NCI-H510A (cell line): ENCODE measurements at places on chromosomes 12 and 14.

DNA sequence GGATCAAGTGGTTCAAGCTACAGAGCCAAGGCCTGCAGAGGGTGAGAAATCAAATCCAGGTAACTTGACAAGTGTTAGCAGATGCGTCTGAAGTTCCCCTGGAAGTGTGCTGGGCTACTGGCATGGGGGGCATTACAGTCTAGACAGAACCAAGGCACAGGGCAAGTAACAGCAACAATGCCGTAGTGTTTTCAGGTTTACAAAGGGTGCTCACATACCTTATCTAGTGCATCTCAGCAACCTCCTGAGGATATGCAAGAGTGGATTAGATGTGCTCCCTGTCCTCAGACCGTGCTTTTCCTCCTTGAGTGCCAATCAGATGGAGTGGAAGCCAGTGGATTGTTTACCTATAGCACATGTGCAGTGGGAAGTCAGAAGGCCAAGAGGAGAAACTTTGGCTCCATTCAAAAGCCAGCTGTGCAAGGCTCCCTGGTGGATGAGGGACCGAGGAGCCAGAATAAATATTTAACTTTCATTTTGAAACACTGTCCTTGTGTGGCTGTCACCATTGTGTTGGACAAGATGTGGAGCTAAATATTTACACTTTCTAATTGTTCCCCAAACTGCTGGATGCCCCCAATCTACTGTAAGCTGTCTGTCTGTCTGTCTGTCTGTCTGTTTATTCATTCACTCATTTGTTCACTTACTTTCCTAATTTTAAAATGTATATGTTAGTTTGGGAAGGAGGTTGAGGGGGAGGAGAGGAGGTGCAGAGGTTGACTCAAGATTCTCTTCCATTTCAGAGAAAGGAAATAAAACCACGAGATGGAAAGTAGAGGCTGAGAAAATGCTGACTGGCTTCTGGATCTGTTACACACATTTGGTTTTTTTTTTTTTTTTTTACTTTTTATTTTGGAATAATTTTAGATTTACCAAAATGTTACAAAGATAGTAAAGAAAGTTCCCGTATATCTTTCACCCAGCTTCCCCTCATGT is 184.0 kb upstream of the PARP11 start:
- DNase-seq: no peak

DNA sequence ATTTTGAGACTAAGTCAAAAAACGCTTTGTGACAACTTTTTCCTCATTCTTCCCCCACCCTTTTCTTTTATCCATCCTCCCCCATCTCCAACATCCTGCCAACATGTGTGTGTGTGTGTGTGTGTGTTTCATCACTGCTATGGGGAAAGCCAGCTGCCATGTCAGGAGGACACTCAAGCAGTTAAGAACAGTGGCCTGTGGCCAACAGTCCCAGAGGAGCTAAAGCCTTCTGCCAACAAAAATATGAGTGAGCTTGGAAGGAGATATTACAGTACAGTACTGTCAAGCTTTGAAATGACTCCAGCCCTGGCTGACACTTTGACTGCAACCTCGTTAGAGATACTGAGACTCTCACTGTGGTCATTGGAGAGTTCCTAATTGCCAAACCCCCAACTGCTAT is 5.0 kb upstream of the CSRP2 start:
- DNase-seq: no peak

DNA sequence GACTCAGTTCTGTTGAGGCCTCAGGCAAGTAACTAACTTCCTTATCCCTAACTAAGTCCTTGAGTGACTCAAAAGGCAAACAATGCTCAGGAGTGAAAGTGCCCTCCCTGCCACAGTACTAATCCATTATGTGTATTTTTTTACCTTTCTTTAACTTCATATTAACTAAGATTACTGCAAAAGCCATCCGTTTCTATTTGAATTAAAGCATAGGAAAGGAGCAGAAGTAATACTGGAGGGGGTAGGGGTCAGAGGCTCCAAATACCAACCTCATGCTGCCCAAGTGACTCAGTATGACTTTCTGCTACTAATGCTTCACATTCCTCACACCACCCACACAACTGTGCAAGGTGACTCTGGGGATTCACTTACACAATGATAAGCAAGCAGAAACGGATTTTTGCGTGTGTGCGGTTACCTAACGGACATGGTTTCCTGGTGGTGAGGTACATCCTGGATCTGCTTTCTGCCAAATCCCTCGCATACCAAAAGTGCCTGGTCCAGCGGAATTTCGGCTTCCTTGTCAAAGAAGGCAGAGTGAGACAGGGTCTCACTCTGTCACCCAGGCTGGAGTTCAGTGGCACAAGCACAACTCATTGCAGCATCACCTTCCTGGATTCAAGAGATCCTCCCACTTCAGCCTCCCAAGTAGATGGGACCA is 25.1 kb downstream of the MOK start:
- DNase-seq: no peak

DNA sequence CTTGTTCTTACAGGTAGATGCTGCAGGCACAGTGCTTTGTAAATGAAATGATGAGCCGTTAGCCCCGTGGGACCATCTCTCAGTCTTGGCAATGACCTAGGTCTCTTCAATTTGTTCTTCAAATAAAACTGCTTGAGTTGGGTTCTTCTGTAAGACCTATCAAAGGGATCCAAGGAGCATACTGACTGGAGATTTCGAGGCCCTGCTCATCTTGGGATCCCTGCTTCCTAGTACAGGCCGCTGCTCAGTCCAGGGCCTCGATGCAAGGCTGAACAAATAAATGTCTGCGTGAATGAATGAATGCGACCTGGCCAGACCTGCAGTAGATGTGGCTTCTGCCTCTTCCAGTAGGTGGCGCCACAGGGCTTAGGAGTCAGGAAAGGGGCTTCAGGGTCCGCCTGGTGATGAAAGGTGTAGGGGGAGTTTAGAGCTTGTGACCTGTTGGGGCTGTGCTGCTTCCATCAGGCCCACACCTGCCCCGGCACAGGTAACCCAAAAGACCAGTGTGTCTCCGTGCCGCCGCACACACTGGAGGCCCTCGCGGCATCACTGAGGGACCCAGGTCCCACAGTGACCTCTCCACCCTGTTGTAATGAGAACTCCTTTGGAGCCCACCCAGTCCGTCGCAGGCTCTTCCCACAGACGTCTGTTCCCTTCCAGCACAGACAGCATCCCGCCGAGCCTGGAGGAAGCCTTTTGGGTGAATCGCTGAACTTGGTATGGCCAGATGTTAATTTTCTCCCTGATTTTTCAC is 4.4 kb downstream of the CACNA1C start:
- no peak for DNase-seq

DNA sequence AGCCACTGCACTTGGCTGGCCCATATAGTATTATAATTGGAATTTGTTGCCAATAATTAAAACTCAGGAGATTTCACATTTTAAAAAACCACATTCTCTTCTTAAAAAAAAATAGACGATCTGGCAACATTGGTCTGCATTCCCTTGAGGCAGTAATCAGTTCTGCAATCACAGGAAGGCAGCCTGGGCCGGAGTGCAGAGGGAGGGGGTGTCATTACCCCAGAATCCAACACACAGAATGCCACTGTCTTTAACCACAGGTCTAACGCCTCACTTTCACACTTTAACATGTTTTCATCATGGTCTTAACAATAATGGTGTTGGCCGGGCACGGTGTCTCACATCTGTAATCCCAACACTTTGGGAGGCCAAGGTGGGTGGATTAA is 100.1 kb downstream of the SCARB1 start:
- no peak for DNase-seq

GRCh38 chr12:25725931-25726330 is 172.8 kb upstream of the LMNTD1 start:
- DNase-seq: peak; percentile 23

DNA sequence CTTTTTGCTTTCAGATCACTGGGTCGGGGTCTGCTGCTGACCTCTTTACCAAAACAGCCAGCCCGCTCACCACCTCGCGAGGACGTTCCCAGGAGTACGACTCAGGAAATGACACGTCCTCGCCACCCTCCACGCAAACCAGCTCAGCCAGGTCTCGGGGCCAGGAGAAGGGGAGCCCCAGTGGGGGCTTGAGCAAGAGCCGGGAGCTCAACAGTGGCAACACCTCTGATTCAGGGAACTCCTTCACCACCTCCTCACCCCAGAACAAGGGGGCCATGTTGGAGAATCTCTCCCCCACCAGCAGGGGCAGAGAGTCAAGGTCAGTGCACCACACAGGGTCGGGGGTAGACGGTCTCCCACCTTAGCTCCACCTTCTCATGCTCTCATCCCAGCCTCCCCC is 33.4 kb upstream of the HSPB8 start:
- DNase-seq: no peak

DNA sequence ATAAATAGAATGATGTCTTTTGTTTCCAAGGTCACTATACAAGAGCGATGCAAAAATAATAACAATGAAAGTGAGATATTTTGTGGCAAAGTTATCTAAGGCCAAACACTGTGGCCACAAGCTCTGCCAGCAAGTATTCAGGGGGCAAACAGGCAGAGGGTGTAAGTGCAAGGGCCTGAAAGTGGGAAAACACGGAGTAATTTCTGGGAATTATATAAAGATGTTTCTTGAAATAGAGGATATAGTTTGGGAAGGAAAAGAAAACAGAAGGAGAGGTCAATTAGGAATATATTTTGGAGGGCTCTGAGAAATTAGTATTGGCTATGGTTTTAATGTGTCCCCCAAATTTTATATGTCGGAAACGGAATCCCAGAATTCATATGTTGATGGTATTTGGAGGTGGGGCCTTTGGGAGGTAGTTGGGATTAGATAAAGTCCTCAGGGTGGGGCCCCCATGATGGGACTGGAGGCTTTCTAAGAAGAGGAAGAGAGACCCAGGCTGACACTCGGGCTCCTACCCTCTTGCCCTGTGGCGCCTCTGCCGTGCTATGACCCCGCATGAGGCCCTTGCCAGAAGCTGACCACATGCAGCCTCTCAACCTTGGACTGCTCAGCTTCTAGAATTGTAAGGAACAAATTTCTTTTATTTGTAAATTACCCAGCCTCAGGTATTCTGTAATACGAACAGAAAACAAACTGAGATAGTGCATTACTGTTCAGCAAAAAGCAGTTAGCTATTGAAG is 60.0 kb downstream of the LLPH start:
- no peak for DNase-seq

- DNase-seq: no peak
Measured at GRCh38 chr12:130086248-130086647, 76.0 kb upstream of the FZD10 start.

DNA sequence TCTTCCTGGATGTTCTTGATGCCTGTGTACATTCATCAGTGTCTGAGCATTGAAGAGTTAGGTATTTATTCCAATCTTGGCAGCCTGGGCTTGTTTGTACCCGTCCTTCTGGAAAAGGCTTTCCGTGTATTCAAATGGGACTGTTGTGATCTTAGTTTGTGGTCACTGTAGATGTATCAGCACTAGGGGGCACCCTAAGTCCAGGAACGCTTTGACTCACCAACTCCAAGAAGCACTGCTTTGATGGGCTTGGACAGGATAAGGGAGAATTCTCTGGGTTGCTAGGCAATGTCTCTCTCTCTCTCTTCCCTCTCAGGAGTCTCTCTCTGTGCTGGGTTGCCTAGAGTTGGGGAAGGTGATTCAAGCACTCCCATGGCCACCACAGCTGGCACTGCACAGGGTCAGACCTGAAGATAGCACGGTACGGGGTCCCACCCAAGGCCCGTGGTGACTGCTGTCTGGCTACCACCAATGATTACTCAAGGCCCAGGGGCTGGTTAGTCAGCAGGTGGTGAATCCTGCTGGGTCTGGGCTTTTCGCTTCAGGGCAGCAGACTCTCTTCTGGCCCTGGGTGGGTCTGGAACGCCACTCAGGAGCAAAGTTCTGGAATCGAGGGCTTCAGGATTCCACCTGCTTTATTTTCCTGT is 211.1 kb upstream of the RGS6 start:
- DNase-seq: no peak

DNA sequence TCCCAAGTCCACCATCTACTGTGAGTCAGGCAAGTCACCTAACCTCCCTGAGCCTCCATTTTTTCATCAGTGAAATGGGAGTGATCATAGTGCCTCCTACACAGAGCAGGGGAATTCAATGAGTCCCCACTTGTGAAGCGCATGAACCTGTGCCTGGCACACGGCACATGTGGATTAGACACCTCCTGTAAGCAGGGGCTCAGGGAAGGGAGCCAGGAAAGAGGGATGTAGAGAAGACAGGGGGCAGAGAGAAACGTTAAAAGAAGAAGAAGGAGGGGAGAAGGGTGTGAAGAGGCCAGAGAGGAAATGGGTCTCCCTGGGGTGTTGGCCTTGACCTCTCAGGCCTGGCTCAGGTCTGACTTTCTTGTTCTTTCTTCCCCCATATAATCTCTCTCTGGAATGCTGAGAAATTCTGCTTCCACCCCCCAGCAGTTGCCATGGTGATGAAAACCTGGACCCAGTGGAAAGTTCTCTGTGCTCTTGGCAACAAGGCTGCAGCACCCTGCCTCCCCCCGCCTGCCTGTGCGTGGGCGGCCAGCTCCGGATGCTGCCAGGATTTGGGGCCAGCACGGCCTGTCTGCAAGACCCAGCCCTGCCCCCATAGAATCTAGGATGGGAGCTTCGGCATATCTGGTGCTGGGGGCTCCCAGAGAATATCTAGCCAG is 94.5 kb downstream of the CALM1 start:
- DNase-seq: no peak

DNA sequence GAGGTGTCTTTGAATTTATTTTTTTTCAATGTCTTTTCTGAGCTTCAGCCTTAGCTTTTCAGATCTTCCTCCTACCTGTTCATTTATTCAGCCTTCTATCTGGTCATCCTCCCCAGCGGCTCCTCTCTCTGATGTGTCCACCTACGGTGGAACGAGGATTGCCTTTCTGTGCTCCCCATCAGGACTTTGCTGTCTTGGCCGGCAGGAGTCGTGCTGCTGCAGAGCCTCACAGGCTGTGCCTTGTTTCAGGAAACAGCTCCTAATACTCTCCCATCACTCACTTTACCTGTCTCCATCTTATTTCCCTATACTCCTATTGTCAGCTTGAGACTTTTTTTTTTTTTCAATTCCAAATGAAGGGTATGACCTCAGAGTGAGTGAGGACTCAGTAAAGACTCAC is 76.9 kb downstream of the KICS2 start:
- DNase-seq: no peak

GRCh38 chr12:124386661-124387527 is 92.0 kb downstream of the RFLNA start:
- no peak for DNase-seq

DNA sequence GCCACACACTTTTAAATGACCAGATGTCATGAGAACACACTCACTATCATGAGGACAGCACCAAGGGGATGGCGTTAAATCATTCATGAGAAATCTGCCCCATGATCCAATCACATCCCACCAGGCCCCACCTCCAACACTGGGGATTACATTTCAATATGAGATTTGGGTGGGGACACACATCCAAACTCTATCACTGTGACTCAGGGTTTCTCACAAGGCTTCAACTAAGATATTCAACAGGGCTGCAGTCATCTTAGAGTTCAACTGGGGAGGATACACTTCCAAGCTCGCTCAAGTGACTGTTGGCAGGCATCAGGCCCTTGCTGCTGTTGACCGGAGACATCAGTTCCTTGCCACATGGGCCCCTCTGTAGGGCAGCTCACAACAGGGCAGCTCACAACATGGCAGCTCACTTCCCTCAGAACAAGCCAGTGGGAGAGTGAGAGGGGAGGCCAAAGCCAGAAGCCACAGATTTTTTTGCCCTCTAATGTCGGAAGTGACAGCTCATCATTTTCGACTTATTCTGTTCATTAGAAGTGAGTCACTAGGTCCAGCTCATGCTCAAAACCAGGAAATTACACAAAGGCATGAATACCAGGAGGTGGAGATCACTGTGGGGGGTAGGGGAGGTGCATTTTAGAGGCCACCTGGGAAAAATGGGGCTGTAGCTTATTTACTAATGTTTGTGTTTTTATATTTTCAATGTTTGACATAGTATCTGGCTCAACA is 50.8 kb upstream of the PTHLH start:
- no peak for DNase-seq
